ENCODE measurements at places on chromosomes 7 and 10.

DNA sequence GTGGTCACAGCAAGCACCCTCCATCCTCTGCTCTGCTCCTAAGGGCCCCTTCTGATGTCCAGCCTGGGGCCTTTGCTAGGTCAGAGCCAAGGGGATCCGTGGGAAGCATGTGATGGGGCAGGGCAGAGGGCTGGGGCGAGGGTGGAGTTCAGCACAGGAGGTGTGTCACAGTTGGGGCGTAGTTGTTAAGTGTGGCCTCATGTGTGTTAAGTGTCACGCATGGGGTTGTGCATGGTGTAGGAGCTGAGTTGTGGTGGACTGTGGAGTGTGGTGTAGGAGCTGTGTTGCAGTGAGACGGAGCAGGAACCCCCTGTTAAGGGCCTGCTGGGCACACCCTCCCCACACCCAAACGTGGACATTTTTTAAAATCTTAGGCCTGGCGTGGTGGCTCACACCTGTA lies 248.0 kb downstream of the USP6NL start:
- no peak for DNase-seq

GRCh38 chr10:32985775-32986350 lies 27.8 kb upstream of the ITGB1 start:
- DNase-seq = no peak

GRCh38 chr7:124840435-124840834 lies 74.8 kb upstream of the GPR37 start:
- DNase-seq = no peak

DNA sequence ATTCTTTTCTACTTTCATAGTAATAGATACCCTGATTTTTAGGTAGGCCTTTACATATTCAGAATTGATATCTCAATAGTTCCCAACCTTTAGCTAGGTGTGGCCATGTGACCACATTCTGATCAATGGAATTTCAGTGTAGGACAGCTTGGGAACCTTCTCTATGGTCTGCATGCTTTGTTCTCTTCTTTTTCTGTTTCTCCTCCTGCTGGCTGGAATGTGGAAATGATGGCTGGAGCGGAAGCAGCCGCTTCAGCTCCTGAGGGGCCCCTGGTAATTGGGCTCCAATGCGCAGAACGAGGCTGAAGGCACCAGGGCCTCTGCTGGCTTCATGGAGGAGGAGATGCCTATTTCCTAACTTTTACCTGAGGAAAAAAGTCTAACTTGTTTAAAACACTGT lies 152.6 kb downstream of the ZMYND11 start:
- no peak for DNase-seq

GRCh38 chr7:89661876-89662275 lies 492.4 kb upstream of the STEAP1 start:
- DNase-seq = no peak

GRCh38 chr10:76547352-76547972 lies 1090.1 kb downstream of the KCNMA1 start:
- peak; percentile 85 for DNase-seq

DNA sequence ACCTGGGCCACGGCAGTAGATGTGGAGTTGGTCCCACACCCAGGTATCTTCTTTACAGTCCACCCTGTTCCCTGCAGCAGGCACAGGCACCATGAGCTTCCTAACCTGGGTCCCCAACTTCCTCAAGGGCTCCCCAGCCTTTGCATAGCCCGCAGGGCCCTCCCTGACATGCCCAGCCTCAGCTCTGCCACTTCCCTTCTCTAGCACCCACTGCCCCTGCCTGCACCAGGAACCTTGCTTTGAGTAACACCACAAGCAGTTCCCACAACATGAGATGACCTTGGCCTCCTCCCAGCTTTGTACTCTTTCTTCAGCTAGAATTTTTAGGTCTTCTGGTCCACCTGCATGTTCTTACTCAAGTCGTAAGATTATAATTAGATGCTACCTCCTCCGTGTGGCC lies 92.2 kb upstream of the ZPBP start:
- DNase-seq = no peak

GRCh38 chr10:89518108-89518507 lies 17.3 kb downstream of the SLC16A12 start:
- DNase-seq = no peak

GRCh38 chr10:29176845-29177832 lies 111.7 kb upstream of the LYZL1 start:
- DNase-seq = no peak

- DNase-seq = no peak
Measured at GRCh38 chr7:47226696-47227095, 355.2 kb downstream of the TNS3 start.

GRCh38 chr7:107564553-107565298 lies 955 bp downstream of the DUS4L start:
- no peak for DNase-seq

DNA sequence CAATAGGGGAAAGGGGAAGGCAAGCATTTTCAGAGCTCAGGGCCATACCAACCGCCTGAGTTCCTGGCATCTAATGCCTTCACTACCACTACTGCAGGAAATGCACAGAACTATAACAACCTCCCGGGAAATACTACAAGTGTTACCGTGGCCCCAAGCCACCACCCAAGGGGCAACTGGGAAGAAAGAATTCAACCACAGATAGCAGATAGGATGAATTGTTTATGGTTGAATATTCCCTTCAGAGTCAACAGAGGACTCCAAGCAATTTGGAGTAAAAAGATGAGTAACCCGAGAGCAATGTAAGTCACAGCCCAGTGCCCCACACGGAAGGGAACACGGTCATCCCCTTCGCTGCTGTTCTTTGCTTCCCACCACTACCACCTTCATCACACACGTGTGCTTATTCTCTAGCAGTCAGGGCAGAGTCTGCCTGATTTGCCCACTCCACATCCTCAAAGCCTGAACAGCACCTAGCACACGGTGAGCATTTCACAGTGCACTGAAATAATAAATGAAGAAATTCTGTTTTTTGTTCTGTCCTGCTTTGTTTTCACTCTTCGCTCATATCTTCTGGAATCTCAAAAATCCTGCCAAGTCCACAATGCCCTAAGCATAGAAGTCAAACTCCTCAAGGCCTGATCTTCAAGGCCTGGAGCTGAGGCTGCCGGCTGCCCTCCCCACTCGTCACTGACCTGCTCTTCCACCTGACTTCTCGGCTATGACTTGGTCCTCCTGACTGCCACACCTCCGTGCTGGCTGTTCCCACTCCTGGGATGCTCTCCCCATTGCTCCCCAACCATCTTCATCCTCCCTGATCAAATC lies 221.1 kb downstream of the KCNMA1 start:
- DNase-seq = no peak

DNA sequence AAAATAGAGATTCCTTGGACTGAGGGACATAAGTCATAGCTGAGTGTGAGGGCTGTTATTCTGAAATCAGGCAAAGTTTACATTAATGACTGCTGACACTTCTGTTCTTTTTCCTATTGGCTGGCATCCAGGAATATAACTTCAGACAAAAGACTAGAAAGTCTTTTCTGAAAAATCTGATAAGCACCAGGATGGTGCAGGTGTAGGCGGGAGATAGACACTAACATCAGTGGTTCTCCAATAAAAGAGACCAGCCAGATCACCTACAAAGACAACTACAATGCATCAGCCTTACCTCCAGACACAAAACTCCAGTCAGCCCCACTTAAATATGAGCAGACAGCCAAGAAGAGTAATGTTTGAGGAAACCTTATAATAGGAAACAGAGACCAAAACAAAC lies 168.3 kb upstream of the LRGUK start:
- DNase-seq = no peak

DNA sequence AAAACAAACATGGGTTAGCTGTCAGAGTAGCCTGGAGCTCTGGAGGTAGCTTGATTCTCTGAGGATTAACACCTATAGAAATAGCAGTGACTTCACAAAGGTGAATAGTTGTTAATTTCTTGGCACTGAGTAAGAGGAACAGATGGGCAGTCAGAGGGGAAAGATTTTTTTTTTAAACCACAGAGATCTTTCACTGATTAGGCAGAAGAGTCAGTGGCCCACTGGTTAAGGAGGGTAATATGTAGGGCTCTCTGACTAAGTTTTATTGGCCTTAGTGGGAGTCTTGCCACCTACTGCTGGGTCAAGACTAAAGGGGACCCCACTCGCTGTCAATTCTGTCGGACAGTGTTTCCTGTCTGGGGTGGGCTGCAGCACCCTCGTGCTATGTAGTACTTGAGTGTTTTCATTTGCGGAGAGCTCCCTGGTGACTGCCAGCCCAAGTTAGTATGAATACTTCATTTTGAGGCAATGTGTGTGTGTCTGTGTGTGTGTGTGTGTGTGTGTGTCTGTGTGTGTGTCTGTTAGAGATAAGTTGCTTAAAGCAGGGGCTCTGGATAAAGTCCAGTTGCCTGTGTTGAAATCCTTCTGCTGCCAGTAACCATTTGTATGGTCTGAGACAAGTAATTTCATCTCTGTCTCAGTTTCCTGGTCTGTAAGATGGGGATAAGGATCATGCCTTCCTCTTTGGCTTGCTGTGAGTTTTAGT lies 145.2 kb downstream of the ARID5B start:
- DNase-seq = no peak

GRCh38 chr7:50368366-50368765 lies 63.9 kb downstream of the IKZF1 start:
- DNase-seq = no peak

DNA sequence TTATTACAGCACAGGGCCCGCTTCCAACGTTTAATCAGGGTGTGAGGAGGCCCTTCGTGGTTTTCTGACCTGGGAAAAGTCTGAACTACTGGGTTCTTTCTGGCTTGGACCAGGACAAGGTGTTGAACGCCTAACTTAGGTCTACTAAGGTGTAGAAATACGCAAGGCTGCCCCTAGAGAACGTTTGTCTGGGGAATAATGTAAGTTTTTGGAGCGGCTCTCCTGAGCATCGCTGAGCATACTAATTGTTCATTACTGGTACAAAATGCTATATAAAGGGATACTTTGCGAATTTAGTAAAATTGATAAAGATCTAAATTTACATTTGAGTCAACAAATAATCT lies 32.4 kb upstream of the TOMM7 start:
- DNase-seq = no peak

GRCh38 chr7:21269021-21269420 lies 158.9 kb upstream of the SP4 start:
- DNase-seq = peak; percentile 52

DNA sequence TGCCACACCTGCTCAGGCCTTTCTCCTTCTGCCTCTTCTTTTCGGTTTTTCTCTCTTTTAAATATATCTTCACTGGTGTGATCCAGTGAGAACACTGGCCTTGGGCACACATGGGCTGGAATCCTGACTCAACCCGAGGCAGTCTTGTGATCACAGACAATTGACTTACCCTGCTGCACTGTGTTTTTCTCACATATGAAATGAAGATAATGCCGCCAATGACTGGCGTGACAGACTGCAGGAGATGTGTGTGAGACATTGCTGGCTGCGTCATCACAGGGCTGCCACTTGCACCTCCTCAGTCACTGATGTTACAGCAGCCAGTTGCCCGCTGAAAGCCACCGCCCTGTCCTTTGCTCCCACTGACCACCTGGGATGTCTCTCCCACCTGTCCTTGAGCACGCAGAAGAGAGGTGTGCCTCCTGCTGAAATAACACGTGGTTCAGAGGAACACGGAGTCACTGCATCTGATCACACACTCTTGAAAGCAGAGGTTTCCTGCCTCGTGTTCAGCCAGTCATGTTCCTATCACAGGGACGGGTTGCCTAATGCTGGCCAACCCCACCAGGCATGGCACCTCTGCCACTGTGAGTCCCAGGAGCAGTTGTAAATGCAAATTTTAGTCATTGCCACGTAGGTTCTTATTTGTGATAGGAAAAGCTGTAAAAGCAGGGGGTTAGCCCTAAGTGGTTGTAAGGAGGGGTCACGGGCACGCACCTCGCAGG lies 124.6 kb upstream of the LANCL2 start:
- no peak for DNase-seq

- DNase-seq = no peak
Measured at GRCh38 chr10:35523670-35524225, 81.4 kb upstream of the GJD4 start.

DNA sequence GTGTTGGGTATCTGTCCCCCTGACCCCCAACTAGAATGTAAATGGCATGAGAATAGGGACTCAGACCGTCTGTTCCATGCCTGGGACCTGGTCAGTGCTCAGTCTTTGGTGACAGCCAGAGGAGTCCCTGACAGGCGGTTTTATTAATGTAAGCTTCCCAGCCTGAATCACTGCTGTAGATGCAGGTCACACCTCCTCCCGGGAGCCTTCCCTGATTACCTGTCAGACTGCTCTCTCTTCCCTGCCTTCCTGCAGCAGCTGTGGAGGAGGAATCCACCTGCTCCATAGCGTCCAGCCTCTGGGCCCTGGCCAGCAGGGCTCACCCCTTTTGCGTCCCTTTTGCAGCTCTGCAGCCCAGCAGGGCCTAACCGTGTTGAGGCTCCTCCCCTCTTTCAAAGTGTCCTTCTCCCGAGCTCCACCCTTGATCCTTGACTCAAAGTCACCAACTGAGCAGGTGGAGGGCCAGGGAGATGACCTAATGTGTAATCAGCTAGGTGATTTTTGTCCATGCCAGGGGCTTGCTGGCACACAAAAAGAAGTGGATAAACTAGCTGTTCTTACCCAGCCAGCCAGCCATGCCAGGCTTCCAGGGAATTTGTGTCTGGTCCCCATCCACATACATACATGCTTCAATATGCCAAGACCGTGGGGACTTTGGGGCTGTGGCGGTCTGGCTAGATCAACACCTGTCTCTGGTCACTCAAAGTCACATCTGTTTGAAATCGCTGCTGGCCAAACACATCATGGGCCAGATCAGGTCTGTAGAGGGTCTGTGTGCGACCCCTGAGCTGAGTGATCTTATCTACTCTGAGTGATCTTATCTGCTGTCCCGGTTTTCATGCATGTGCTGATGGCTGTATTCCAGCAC lies 195.1 kb downstream of the CCDC3 start:
- DNase-seq = no peak

GRCh38 chr10:86855513-86855912 lies 99.1 kb downstream of the BMPR1A start:
- no peak for DNase-seq

GRCh38 chr7:141585592-141586510 lies 34.6 kb downstream of the AGK start:
- DNase-seq = no peak

DNA sequence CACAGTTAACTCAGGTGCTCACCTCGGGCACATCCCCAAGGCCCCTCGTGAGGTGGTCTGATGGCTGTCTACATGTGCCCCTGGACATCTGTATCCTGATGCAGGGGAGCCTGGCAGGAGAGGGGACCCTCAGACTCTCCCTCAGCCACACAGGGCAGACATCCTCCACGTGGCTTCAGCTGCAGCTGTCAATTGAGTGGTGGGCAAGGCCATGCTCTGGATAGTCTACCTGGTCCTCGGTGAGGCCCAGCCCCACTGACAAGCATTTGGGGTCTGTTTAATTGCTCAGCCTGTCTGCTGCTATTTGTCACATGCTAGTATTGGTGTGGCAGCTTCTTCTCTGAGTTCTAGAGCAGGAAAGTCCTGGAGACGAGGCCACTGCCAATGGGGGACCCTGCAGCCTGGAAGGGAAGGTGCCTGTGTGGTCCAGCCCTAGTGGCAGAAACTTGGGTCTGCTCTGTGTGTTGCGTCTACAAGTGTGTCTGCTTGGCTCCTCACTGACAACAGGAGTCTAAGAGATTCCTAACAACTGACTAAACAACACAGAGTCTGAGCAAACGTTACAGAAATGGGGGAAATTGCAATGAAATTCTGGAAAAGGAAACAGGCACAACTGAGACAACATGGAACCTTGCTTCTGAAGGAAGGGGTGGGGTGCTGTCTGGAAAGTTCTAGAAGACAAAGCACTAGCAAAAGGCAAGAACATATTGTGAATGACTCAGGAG lies 59.3 kb upstream of the IGFBP3 start:
- DNase-seq = no peak

GRCh38 chr10:69439813-69440506 lies 11.3 kb upstream of the TSPAN15 start:
- peak; percentile 71 for DNase-seq
